ENCODE measurements at places on chromosomes 5 and 9.

GRCh38 chr5:169826618-169827017 is 153.7 kb downstream of the INSYN2B start:
- no peak for DNase-seq

DNA sequence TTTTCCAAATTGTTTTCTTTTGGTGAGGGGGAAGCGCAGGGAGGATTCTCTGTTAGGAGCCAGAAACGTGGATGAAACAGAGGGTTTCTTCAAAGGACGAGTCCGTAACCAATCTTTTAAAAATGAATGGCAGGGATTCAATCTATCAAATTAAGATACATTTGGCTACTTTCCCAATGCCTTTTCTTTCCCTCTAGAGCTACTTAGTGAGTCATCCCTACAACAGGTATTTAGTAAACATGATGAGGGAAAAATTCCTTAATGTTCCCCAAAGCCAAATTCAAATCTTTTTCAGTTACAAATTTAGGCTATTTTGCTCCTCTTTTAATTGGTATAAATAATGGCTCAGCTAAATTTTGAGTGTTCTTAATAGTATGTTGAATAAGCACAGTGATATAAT is 366.4 kb upstream of the RIOK2 start:
- DNase-seq: no peak

DNA sequence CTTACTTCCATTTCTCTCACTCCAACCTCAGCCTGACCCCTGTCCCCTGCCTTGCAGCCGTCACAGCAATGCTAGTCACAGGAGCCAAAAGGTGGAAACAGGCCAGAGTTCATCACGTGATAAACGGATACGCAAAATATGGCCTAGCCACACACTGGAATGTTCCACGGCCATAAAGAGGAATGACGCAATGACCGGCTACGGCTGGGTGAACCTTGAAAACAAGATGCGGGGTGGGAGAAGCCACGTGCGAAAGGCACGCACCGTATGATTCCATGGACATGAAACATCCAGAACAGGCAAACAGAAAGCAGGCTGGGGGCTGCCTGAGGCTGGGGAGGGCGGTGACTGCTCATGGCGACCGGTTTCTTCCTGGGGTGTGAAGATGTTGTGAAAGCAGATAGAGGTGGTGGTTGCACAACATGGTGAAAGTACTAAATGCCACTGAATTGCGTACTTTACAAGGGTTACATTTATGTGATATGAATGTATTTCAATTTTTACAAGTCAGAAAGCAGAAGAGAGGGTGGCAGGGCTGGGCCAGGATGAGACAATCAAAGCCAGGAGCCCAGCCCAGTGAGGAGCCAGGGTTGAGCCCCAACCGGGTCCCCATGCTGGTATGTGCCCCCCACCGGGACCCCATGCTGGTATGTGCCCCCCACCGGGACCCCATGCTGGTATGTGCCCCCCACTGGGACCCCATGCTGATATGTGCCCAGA is 117.8 kb upstream of the SARDH start:
- DNase-seq: no peak

DNA sequence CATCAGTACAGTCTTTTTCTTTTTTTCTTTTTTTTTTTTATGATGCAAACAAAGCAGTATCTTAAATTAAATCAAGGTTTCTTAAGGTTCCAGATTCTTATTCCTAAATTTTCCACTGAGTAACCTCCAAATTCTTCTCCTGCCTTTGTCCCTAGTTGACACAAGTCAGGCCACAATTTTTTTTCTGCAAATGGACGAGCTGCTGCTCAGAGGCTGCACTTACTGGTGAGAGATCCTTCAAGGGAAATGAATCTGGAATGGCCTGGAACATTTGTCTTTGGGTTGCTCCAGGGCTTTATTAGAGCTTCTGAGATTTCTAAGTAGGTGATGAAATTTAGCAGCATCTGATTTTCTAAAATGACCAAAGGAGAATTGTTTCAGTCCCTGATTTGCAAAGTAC is 39.3 kb downstream of the PIK3R1 start:
- DNase-seq: no peak

- DNase-seq: no peak
Measured at GRCh38 chr5:180069589-180070247, 1.8 kb downstream of the RNF130 start.

DNA sequence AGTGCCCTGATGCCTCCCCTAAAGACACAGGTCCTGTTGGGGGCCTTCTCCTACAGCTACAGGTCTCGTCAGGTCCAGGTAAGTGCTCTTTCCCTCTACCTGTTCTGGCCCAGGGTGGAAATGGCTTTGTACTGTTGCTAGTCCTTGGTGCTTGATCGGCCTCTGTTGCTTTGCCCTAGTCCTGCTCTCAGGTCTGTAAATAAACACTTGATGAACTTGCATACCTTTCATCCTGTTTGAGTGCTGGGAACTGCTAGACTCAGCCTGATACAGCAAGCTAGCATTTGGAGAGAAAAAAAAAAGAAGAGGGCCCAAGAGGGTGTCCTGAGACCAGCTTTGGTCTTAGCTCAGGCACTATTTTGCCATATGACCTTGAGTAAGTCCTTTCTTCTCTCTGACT is 21.8 kb upstream of the ZNF618 start:
- no peak for DNase-seq

DNA sequence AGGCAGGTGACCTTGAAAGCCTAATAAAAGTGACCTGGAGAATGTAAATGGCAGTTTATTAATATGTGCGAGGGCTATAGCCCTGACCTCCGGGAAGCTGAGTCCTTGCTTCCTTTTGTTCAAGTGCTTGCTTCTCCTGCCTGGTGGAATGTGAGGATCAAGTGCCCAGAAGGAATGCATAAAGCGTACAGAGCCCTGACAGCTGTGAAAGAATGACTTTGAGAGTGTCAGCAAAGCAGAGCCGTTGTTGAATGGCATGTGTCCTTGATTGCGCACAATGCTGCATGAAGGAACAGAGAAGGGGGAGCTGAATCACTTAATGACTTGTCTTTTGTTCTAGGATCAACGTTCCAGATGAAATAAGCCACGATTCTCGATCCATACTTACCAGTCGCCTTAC is 133.0 kb downstream of the SLF1 start:
- DNase-seq: no peak

GRCh38 chr5:149915392-149916260 is 29.0 kb downstream of the PDE6A start:
- DNase-seq: no peak

GRCh38 chr5:1067141-1068121 is 44.4 kb downstream of the SLC12A7 start:
- no peak for DNase-seq

- no peak for DNase-seq
Measured at GRCh38 chr5:6545036-6545693, 87.7 kb downstream of the NSUN2 start.

- DNase-seq: no peak
Measured at GRCh38 chr5:32283539-32284377, 29.0 kb downstream of the MTMR12 start.

GRCh38 chr5:176519810-176520720 is 17.1 kb downstream of the RNF44 start:
- no peak for DNase-seq

All from omental fat pad (tissue), 4 donors.